ENCODE measurements at places on chromosomes 3 and 15. TPM values are rescaled to one million over a fixed set of nuclear protein-coding genes. Genes with fewer than 3 reads are reported as not detected.

DNA sequence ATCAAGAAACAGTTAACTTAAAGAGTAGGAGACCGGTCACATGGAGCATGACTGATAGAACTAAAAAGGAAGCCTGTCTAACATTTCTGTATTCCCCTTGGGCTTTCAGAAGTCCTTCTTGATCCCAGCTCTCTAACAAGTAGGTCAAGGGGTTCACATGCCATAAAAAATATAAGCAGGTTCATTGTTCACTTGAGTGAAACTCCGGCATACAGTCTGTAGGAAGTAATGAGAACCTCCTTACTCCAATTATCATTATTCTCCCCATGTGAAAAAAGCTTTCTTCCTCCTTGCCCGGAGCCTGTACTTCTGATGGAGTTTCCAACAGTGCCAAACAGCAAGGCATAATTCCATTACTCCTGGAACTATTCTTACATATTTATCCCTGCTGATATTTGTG, 242.8 kb upstream of the CNTN4 start:
- DNase-seq, result no peak

DNA sequence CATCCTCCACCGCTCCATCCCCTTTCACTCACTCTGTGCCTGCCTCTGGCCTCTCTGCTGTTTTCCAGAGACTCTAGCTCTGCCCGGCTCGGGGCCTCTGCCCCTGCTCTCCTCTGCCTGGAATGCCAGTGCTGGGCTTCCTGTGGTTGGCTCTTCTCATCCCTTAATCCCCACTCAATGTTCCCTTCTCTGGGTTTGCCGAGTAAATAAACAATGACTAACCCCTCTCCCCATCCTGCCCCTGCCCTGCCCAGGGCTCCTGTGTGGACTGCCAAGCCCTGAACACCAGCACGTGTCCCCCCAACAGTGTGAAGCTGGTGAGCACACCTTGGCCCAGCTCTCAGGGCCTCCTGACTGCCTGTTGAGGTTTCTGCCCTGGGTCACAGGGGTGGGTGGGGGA, 12.2 kb downstream of the STAB1 start:
- DNase-seq, result no peak

DNA sequence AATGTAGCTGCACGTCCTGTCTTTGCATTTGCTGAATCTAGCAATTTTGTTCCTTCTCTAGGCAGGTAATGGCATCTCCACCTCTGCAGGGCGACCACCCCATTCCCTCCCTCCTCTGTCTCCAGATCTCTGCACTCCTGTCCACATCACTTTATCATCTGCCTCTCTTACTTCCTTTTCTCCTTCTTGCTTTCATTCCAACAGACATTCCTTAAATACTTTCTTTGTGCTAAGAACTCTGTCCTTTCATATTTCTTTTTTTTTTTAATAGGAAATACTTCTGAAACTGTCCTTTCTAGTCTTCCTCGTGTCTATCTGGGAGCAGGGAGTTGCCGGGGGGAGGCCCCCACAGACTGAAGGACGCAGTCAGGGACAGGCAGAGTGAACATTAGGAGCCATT, 7.2 kb downstream of the ITIH3 start:
- DNase-seq, result no peak

DNA sequence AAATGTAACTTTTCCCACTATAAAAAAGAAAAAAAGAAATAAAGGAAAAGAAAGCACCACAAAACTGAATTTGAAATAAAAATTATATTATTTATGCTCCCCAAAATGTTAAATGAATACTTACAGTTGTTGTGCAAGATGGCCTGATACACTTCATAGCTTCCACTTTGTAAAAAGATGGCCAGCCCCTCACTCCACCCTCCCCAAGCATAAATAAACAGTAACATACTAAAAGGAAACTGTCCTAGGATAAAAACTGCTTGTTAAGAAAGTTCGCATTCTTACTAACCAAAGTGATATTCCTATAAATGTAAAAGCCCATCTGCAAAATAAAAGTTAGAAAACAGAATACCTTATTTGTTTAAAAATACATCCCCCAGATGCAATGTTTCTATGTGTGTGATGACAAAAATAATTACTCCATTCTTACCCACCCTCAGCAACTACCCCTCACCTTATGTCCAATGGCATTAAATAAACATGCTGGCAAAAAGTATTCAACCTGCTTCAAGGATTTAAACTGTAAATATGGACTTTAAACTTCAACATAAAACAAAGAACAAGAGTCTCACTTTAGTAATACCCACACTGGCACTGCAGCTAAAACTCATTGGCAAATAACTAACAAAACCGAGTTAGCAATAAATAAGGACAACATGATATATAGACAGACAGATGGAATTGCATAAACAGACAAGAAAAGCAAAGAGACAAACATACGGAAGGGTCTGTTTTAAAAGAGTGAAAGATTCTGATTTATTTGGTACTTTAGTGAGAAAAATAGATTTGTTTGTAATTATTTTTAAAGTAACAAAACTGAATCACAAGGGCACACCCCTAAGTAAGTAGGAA, 47.7 kb downstream of the ZBTB20 start:
- DNase-seq, result no peak

DNA sequence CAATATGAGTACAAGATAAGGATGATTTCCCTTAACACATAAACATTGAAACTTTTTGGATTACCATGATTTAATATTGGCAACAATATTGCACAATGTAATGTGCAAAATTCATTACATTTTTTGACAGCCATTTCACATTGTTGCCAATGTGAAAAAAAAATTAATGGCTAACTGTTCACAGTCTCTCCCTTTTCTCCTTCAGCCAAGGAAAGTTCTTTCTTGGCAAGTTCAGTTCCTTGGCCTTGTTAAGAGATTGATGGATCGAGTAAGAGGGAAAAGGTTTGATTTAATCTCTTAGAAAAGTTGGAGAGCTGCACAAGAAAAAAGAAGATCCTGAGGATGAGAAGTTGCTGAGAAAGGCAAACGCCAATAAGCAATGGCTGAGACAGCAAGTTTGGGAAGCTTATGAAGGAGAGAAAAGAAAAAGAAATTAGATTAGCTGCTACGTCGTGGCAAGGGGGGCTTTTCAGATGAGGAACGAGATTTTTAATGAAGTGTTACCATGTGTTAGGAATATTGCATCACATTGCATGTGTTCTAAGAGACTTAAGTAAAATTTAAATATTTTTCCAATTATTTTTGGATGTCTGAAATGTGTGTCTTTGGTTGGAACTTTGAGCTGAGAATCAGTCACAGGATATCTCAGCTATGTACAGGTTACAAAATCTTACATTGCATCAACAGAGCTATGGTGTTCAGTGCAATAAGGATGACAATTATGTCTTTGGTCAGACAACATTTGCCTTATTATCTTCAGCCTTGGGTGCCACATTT, 61.4 kb upstream of the ZNF280D start:
- DNase-seq, result no peak

Gene CD86
- 1.7 TPM for total RNA-seq

- DNase-seq, result no peak
Observed at GRCh38 chr3:156631323-156631722, 43.1 kb upstream of the TIPARP start.

DNA sequence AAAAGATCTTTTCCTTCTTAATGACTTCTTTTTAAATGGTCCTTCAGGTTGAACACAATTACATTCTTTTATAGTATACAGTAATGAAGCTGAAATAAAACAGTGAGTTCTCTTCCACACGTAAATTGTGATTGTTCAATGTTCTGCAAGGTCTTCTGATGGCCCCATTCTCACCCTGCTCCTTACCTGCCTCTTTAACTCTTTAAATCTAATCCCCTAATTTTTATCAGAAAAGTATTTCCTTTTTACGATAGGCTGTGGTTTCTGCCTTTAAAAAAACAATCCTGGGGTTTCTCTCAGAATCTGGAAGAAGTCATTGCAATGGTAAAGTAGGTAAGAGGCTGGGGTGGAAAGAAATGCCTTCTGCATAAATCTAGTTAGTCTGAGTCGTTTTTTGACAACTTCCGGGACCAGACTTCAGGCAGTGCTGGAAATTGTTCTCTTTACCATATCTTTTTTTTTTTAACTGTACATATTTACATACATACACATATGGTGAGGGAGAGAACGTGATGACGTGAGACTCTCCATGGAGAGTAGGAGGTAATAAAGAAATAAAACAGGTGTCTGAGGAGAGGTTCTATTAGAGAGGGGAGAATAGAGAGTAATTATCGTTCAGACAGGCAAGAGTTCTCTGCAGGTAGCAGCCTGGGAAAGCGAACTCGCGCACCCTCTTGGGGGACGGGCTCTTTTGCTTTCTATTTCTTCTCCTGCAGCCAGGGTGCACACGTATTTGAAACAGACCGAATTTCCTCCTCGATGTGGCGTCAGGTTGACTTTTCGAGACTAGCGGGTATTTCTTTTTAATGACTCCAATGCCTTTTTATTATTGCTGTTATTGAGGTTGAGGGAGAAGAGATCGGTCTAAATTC, at the start of gene SIDT1:
Gene SIDT1 (plus strand): TSS at position 730 of the 872 bp plus-strand sequence. CDS start 467 bp downstream, outside the sequence.
- DNase-seq, result peak; percentile 11

DNA sequence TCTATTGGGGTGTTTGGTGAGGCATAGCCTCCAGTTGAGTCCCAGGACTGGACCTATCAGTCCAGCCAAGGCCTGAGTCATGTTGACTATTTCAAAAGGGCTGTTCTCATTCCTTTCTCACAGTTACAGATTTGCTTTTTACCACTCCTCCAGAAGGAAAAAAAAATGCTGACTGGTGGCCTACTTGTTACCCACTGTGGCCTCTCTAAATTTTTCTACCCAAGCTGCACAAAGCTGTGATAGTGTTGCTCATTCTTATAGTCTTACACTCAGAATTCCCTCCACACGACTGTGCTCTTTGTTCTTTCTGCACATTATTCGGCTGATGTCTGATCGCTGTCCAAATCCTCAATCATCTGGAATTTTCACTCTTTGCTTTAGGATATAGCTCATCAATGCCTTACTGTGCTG, 1142.2 kb downstream of the IGSF11 start:
- DNase-seq, result no peak

DNA sequence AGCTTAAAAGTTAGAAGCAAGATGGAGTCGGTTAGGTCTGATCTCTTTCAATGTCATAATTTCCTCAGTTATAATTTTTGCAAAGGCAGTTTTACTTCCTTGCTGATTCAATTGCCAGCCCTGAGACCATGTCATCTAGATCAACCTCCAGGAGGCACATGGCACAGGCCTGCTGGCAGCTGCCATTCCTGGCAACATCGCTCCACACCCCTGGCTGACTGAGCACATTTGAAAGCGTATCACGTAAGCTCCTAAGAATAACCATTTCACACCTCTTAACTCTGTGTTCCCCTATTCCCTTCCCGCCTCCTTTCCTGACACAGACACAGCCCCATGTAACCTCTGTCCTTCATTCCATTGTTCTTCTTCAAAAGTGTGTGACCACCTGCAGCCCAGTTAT, 313.9 kb upstream of the CTNNB1 start:
- DNase-seq, result no peak

- DNase-seq, result no peak
Observed at GRCh38 chr15:36126194-36126593, 453.2 kb upstream of the CDIN1 start.

Gene FAM227B
- 7.3 TPM for total RNA-seq

DNA sequence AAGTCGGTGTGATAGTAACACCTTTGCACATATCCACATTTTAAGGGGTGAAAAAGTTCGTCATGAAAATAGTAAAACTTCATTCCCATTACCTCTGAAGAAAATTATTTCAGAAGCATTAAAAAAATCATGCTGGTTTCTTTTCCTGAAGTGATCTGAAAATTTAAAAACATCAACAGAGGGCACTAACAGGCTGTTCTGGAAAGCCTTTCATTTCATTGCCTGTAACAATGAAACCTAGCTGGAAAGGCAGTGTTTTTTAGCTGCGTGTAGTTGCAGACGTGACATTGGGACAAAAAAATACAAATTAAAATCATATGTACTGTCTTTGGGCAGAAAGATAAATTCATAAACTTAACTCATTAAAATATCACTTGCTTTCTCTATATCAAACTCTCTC, 993.8 kb downstream of the GBE1 start:
- DNase-seq, result no peak

Gene LRRC2
- 7.8 TPM for total RNA-seq

DNA sequence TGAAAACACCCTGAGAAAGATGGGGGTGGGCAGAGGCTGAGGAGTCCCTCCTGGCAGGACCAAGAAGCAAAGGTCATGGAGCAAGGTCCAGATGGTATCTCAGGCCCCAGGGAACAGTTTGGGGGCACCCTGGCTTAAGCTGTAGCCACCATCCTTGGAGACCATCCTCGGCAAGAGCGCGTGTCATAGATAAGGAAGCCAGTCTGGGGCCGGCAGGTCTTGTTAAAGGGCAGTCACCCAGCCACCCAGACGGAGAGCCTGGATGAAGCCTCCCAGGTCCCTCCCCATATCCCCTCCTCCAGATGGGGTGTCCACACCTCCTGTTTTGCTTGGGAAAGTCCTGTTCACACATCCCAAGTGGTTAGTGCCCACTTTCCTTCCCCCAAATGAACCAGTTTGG, 191.1 kb downstream of the KLF13 start:
- no peak for DNase-seq

DNA sequence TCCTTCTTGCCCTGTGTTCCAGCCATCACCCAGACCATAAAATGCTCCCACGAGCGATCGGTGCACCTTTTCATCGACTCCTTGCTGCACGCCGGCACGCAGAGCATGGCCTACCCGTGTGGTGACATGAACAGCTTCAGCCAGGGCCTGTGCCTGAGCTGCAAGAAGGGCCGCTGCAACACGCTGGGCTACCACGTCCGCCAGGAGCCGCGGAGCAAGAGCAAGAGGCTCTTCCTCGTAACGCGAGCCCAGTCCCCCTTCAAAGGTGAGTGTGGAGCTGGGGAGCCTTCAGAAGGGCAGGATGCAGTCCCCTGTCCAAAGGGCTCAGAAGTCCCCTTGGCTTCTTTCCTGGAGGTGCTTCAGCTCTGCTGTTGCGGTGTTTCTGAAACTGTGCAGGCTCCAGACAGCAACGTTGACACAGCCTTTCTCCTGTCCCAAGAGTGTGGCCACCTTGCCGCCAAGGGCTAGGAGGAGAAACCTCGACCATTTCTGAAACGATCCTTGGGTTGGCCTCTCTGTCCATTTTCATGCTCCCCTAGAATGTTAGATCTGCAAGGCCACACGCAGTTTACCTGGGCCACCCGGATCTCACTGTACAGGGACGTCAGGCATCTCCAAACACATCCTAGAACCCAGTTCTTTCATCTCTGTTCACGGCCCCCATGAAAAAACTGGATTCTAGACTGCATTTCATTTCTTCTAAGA, 116.7 kb downstream of the LIPC start:
- DNase-seq, result no peak

Gene RPL4
- 2,913 TPM for total RNA-seq

Gene POU1F1
- not detected for total RNA-seq

GRCh38 chr3:108406661-108407206, 103.7 kb downstream of the MYH15 start:
- no peak for DNase-seq

DNA sequence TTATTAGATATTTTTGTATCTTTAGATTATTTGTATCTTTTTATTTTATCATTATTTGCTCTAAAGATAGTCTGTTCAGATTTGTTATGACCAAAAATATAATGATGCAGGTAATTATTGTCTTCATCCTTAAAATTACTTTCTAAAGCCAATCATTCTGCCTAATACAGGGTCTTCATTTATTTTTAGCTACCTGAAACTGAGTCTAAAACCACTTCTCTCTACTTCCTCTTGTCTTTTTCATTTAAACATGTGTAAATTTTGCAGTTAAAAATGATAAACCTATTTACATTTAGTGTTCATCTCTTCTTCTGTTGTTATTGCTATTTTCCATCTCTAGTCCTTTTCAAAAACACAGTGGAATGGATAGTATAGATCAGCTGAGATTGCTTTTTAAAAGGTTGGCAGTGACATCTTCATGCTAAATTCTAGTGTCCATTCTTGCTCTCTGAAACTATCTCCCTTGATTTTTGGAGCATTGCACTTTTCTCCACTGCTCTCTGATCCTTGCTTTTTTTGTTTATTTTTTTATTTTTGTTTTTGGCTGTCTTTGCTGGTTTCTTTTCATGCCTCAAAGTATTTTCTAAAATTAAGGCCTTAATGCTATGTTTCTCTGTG, 91.8 kb downstream of the UBE2E2 start:
- DNase-seq, result no peak

All from occipital lobe (tissue), 3 donors.